Heart right ventricle (tissue), 16 donors: ENCODE measurements at places on chromosomes 2 and 18. TPM values are rescaled to one million over a fixed set of nuclear protein-coding genes. Genes with fewer than 3 reads are reported as not detected.

- no peaks in the 10 kb centered on the region for H3K4me1 ChIP-seq
- peaks cover 61% of the 10 kb centered on the region for H3K36me3 ChIP-seq
- H3K27ac ChIP-seq: no peak overlapping the region
- no peaks in the 10 kb centered on the region for H3K27me3 ChIP-seq
- DNase-seq: no peak
Observed at GRCh38 chr2:177520324-177520723, 127.8 kb downstream of the AGPS start.

DNA sequence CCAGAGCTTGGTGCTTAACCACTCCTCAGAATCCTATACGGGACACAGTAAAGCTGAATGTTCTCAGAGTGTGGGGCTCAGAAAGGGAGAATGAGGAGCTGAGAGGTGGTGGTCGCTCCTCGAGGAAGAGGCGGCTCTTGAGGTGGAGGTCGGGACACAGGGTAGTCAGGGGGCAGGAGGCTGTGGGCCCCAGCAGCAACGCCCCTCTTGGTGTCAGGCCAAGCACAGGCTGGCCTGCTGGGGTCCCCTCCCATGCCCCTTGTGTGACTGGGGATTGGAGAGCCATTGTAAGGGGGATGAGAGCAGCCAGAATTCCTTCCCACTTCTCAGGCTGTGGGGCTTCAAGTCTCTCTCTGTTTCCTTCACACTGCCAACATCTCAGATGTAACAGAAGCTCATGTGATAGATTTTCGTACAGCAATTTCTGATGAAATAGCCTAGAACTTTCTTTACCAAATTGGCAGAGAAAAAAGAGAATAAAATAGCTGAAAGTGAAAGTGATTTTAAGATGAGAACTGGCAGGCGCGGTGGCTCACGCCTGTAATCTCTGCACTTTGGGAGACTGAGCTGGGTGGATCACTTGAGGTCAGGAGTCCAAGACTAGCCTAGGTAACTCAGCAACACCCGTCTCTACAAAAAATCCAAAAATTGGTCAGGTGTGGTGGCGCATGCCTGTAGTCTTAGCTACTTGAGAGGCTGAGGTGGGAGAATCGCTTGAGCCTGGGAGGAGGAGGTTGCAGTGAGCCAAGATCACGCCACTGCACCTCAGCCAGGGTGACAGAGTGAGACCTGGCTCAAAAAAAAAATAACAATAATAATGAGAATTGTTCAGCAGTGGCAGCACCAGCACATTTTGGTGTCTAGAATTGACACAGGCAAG is 61.1 kb upstream of the RPL31 start:
- no peak overlapping the region for H3K4me3 ChIP-seq
- H3K36me3 ChIP-seq: no peaks in the 10 kb centered on the region
- no peaks in the 10 kb centered on the region for H3K4me1 ChIP-seq
- no peak for DNase-seq

GRCh38 chr2:26462511-26463243 is 15.2 kb downstream of the OTOF start:
- peaks cover 7% of the 10 kb centered on the region for H3K4me1 ChIP-seq
- no peaks in the 10 kb centered on the region for H3K36me3 ChIP-seq
- H3K4me3 ChIP-seq: no peak overlapping the region
- H3K27me3 ChIP-seq: no peaks in the 10 kb centered on the region
- DNase-seq: no peak
- H3K27ac ChIP-seq: no peak overlapping the region

GRCh38 chr2:231781798-231782726 is 980 bp upstream of the PDE6D start:
- H3K27ac ChIP-seq: peak overlapping the region; percentile 84
- no peak for DNase-seq
- peak overlapping the region; percentile 78 for H3K4me3 ChIP-seq
- no peaks in the 10 kb centered on the region for H3K27me3 ChIP-seq
- no peaks in the 10 kb centered on the region for H3K36me3 ChIP-seq

GRCh38 chr2:219314804-219315468 is 5.7 kb upstream of the PTPRN start:
- no peak overlapping the region for H3K4me3 ChIP-seq
- peaks cover 37% of the 10 kb centered on the region for H3K27me3 ChIP-seq
- H3K4me1 ChIP-seq: no peaks in the 10 kb centered on the region
- no peak for DNase-seq

The FAHD2A gene
- 40.9 TPM for polyA plus RNA-seq

The TNFAIP6 gene
- 5.1 TPM for polyA plus RNA-seq

The DRC1 gene
- not detected for polyA plus RNA-seq
